Activated naive CD4-positive, alpha-beta T cell treated with anti-CD3 and anti-CD28 coated beads, Interleukin-2, amount 50 U/mL, for 72 hours (primary cell): ENCODE measurements at places on chromosomes 11 and 22.

GRCh38 chr11:1872267-1872985 is 19.3 kb downstream of the PRR33 start:
- no peak for DNase-seq

GRCh38 chr11:9851366-9851765 is 187.5 kb downstream of the SWAP70 start:
- DNase-seq = no peak

- DNase-seq = no peak
Observed at GRCh38 chr11:9838961-9839360, 175.1 kb downstream of the SWAP70 start.

DNA sequence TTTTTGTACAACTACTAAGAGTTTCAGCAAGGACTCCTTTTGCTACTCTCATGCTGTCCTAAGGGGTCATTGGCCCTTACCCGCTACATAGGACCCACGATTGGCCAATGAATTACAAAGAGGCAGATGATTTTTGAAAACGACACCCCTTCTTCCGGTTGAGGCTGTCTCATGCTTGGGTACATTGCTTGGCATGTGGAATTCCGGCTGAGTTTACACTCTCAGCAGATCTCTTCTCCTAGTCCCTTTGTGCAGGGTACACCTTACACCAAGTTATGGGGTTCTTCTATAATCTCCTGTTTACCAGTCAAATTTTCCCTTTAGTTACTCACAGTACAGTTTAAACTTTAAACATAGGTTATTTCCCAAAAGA is 52.1 kb downstream of the SLC17A6 start:
- no peak for DNase-seq

- no peak for DNase-seq
Observed at GRCh38 chr11:113683481-113684046, 22.5 kb downstream of the TMPRSS5 start.

DNA sequence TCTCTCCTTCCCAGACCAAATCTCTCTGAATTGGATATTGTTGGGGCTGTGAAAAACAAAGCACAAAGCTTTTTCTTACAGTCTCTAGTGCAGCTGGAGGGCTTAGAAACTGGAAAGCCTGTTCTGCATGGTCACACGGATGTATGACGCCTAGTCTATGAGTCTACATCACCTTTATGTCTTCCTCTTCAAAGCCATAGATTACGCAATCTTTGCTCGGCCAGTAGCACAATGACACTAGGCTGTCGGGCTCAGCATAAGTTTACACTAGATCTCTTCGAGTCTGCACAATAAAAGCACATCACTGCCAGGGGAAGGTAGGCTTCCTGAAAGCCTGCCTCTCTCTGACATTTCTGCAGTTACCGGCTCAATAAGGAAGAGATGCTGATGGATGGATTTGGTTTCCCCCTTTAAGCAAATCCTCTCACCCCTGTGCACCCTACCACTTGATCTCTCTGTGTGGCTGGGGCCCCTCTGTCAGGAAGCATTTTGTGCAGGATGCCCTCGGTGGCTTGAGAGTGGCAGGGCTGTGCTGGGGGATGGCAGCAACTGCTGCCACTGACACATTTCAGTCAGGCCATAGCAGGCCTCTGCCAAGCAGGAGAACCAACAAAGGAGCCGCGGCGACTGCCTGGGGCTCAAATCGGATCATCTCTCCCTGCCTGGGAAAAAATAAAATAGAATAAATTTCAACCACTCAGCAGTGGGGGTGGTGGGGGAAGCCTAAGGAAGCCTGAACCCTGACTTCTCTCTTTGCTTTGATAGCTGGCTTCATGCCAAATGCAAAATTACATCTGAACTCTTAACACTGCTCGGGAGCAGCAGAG is 1272.8 kb downstream of the LRRC4C start:
- DNase-seq = no peak

DNA sequence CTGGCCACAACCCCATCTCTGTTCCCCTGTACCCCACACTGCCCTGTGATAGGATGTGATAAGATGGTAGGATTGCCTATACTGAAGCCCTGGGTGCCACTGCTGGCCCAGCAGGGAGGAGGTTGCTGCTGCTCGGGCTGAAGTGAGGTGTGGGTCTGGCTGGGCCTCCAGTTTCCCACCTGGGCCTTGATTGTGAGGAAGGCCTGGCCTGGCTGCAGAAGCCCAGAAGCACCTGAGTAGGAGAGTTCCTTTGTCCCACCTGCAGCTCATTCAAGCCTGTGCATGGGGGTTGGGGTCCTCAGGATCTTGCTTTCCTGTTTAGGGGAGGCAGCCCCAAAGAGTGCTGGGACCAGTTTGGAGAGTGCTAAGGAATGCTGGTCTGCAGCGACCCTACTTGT is 3.3 kb downstream of the ST3GAL4 start:
- peak; percentile 41 for DNase-seq

DNA sequence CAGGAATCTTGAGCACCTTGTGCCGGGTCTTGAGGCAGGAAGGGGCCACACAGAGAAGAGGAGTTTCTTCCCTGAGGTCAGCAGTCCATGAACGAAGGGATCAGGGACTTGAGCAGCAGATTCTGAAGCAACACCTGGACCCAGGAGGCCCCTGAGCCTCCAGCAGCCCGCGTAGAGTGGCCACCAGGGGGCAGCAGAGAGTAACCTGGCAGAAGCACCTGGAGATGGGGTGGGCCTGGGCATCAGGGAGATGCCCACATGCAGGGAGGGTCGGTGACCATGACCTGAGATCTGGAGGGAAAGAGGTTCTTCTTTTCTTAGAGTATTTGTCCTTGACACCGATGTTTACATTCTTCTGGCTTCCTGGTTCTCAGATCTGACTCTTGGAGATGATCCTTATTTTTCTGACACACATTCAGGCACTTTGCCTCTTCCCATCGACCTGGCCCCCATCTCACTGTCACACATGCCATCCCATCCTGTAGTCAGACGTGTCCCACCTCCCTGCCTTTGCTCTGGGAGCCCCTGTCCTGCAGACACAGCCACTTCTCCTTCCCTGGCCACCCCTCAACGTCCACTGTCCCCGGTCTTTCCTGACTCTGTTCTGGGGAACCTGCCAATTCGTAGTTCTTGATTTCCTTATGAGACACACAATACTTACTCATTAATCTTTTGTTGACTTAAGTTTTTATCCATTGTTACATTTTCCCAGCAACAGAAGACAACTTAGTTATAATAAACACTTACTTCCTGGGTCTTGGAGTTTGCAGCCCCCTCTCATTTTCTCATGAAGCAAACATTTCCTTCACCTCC is 66.5 kb downstream of the GGTLC2 start:
- no peak for DNase-seq

DNA sequence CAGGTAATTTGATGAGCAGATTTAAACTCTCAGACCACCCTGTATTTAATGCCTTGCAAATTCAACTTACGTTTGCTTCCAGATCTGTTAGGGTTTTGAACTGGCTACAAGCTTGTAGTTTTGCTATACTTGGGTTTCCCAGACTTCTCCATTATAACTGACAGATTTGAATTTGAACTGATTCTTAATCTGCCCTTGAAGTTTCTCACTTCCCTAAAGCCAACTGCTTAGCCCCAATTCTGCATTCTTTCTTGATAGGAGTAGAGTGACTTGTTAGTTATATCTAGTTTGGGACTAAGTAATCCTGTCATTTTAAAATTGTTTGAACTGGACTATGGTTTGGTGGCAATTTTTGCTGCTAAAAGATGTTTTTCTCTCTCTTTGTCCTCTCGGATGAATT is 9.7 kb downstream of the LAYN start:
- no peak for DNase-seq

GRCh38 chr22:31323578-31324550 is 22.3 kb downstream of the PATZ1 start:
- DNase-seq = no peak

DNA sequence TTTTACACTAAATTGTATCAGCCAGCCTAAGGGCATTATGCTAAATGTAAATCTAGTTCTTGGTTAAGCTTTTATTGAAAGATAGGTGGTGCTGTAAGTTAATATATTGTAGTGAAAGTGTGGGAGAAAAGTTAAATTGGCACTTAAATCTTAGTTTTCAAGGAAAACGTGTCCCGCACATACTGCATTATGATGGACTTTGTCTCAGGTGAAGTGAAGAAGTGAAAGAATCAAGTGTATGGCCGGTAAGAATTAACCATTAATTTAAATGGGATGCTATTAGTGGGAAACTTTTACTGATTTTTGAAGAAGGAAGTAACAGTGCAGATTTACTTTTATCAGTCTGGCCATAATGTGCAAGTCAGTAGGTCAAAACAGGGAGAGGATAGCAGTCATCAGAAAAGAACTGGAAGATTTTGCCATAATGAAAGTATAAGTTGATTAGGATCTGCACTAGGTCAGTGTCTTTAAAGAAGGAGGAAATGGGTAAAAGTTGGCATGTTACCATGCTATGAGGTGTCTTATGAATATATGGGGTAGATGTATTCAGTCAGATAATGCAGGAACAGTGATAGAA is 81.6 kb downstream of the PDHX start:
- no peak for DNase-seq

- DNase-seq = no peak
Observed at GRCh38 chr11:1219446-1219833, 3.4 kb upstream of the MUC5B start.

DNA sequence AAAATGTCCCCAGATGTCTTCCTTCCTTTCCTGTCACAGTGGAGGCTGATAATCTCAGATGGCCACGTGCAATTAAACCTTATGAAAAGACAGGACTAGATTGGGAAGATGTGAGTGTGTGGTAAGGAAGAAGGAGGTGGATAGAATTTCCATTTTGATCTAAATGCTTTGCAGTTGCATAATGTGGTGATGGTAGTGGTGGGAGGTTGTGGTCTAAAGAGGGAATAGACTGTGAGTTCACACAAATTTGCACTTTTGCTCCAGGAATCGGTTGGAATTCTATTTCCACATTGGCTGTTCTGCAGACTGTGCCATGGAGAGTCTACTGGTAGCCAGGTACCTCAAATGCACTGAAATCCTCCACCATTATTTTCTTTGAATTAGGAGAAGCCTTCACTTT is 93.3 kb downstream of the ZBTB16 start:
- DNase-seq = no peak

- no peak for DNase-seq
Observed at GRCh38 chr11:42255906-42256305, 796.5 kb upstream of the LRRC4C start.

- no peak for DNase-seq
Observed at GRCh38 chr22:48396091-48396784, 1431.4 kb downstream of the BRD1 start.

- DNase-seq = no peak
Observed at GRCh38 chr11:23933721-23934120, 563.1 kb upstream of the LUZP2 start.

- DNase-seq = no peak
Observed at GRCh38 chr11:95676308-95676707, 113.3 kb downstream of the FAM76B start.

GRCh38 chr11:67271541-67272284 is 5.4 kb downstream of the GRK2 start:
- peak; percentile 89 for DNase-seq

- DNase-seq = no peak
Observed at GRCh38 chr11:68552542-68552941, 92.0 kb downstream of the PPP6R3 start.

GRCh38 chr11:50182486-50182885 is 149.8 kb downstream of the OR4C45 start:
- no peak for DNase-seq

DNA sequence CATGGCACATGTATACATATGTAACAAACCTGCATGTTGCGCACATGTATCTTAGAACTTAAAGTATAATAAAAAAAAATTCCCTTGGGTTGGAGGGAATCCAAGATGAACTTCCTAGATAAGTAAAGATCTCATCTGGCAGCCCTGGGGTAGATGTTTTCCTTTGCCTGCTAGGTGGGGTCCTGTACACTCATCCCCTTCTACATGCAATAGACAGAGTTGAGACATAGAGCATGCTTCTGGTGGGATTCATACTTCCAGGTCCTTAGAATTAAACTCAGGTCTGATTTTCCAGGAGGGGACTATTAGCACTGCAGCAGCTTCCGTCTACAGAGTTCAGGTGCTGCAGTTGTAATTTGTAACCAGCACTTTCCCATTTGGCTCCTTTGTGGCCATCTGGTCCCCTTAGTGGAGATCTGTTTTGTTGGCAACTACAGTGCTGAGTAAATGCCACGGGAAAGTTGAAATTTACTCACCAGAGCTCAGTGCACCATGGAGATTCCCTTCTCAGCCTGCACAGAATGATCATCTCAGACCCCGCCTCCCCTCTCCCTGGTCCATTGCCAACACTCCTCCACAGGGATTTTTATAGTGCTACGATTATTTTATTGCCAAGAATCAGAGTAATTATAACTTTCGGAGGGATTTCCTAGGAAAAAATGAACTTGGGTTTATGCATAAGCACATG is 220.1 kb upstream of the E2F8 start:
- no peak for DNase-seq

DNA sequence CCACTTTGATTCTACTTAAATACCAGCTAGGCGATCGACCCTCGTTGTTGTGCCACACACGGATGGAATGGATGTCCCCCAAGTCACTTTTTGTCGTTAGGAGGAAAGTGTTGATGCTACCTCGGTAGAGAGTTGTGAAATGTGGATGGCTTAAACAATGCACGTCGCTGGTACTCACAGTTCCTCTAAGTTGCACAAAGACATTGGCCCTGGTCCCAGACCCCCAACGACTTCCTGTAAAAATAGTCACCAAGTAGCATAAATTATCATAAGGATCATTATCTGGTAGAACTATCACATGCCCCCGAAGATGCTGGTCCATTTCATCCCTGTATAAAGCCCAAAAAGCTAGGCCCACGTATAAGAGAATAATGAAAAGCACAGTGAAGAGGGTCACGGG is 3.8 kb downstream of the PKDREJ start:
- no peak for DNase-seq

- DNase-seq = peak; percentile 6
Observed at GRCh38 chr11:36702330-36703054, 104.5 kb upstream of the RAG2 start.

DNA sequence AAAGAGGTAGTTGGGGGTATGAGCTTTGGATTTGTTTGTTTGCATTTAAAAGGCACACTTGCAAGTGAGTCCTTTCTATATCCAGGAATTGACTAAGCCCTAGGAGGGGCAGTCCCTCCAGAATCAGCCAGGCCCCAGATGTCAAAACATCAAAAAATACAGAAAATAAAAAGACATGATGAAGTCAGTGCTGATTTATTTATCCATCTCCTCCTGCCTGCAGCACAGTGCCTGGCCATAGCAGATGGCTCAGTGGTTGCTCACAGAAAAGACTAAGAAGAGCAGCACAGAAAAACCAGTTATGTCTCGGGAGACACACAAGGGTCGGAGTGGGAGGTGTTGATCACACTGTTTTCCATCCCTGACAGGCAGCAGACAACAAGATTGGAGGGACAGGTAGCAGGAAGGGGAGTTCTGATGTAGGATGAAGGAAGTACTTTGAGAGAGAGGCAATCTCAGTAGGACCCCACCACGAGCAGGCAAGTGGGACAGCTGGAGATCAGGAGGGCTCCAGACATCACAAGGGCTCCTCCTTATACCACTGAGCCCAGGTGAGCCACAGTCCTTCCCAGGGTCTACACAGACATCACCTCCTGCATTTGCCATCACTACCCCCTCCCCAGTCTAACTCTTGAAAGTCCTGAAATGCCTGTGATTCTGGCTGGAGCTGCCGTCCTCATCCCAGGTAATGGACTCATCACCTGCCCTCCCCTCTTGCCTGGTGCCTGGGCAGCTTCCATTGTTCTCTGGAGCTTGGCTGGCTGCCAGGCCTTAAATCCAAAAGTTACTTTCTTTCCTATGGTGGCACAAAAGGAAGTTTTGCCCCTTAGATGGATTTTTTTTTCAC is 32.3 kb downstream of the TMPRSS5 start:
- DNase-seq = no peak
